Activated T-helper 1 cell treated with anti-CD3 and anti-CD28 coated beads, Interleukin-2, amount 50 U/mL, for 16 hours (primary cell): ENCODE measurements at places on chromosomes 7 and 10.

GRCh38 chr7:48250441-48250951 is 79.2 kb downstream of the ABCA13 start:
- DNase-seq, result no peak

- DNase-seq, result no peak
Measured at GRCh38 chr10:109027534-109028185, 895.7 kb downstream of the XPNPEP1 start.

GRCh38 chr7:100969066-100969615 is at the start of gene MUC12:
TSS of gene MUC12 (plus strand) at chr7:100969565. CDS start at chr7:100969623, 58 bp downstream.
- DNase-seq, result no peak

DNA sequence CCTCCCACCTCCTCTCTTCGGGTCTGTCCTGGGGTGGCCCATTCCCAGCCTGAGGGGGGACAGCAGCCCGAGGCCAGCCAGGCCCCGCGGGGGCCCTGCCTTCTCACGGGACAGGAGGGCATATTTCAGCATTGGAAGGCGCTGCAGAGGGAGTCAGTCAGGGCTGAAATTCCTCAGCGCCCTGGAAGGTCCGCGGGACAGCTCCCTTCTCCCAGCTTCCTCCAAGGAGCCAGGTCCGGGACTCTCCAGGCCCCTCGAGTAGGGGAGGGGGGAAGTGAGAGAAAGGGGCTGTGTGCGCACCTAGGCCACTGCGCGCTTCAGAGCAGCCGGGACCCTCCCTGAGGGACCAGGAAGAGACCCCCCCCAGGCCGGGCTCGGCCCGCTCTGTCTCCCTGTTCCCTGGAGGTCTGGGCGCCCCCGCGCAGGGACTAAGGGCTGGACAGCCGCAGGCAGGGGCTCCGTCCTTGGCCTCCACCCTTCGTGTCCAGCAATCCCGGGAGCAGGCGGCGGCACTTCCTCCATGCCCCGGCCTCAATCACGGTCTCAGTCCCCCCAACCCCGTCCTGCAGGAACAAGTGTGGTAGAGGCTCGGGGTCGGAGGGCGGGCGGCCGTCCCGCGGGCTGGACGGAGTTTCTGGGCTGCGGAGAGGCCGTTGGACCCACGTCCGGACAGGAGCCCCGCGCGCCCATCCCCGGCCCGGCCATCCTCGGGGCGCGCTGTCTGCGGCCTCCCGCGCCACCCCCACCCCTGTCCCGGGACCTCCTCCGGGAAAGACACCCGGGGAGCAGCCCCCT is 6.0 kb upstream of the ELFN1 start:
- no peak for DNase-seq

- no peak for DNase-seq
Measured at GRCh38 chr7:55590517-55591281, 18.4 kb upstream of the VOPP1 start.

- DNase-seq, result no peak
Measured at GRCh38 chr7:28705350-28705749, 252.8 kb downstream of the TRIL start.

GRCh38 chr10:101777619-101778145 is 1.8 kb upstream of the FGF8 start:
- DNase-seq, result no peak

DNA sequence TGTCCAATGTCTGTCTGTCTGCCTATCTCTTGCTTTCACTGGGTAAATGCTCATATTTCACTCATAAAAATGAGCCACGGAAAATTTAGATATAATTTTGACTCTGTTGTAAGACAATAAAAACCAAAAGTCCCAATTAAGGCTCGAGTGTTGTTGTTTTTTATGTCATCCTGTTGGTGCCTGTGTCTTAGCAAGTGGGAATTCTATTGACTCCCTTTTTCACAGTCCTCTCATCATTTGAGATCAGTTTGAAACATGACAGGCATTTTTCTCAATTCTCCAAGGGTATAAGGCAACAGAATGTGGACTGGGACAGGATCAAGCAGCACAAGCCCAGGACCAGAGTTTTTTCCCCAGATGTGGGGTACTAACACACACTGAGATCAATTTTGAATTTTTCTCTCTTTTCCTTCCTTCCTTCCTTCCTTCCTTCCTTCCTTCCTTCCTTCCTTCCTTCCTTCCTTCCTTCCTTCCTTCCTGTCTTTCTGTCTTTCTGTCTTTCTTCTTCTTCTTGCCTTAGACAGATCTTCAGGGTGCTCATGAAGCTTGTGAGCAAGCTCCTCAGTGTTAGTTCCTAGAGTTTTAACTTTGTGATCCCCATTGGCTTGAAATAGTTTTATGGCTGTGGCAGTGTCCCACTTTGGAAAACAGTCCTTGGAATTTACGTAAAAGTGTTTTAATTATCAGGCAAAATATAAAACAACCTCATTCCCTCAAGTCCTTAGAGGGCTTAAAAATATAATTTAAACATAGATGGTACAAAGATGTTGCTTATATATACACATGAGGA is 3.2 kb upstream of the NEUROD6 start:
- DNase-seq, result no peak

GRCh38 chr7:18607025-18607424 is 111.5 kb downstream of the HDAC9 start:
- DNase-seq, result no peak

DNA sequence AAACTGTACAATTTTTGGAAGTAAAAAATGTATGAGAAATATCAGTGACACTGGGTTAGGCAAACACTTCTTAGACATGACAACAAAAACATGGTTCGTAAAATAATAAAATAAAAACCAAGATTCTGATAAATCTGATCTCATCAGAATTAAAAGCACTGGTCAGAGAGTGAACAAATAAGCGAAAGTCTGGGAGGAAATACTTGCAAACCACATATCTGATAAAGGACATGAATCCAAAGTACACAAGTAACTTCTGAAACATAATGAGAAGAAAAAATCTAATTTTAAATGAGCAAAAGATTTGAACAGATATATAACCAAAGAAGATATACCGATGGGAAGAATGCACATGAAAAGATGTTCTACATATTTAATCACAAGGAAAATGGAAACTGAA is 91.5 kb downstream of the RTKN2 start:
- no peak for DNase-seq

DNA sequence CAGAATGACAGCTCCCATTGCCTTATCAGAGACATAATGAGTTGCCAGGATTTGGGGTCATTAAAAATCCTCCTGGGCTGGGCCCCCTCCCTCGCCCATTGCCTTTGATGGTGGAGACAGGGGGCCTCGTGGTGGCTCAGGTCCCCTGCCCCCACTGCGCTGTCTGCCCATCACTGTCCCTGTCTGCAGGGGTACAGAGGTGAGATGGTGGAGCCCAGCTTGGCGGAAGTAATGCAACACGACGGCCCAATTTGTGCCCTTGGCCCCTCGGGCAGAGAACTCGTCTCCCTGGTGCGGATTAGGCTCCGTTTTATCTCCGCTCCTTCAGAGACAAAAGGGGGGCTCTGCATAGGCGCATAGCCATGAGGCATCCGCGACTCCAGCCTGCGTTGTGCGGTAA is 152.4 kb upstream of the UNC5B start:
- DNase-seq, result no peak

- DNase-seq, result no peak
Measured at GRCh38 chr10:34814913-34815184, 247 bp downstream of the PARD3 start.

- DNase-seq, result no peak
Measured at GRCh38 chr7:67206452-67206851, 209.8 kb downstream of the TYW1 start.

DNA sequence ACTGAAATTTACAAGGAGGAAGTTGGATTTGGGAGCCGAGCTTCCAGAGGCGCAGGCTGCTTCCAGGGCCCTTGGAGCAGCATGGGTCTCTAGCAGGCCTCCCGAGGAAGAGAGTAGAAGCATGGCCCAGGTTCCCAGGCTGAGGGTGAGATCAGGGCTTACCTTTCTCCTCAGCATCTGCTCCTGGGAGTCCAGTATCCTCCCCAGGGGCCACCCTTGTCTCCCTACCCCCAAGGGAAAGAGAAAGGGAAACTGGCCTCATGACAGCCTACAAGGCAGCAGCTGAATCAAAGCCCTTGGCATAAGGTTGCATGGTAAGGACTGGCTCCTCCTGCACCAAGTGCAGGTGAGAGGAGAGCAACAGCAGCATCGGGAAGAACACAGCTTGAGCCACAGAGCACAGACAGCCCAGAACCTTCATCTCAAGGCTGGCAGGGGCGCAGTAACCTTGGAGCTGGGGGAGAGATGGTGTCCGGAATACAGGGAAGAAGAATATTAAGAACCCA is 114.5 kb downstream of the MARCHF5 start:
- DNase-seq, result no peak

DNA sequence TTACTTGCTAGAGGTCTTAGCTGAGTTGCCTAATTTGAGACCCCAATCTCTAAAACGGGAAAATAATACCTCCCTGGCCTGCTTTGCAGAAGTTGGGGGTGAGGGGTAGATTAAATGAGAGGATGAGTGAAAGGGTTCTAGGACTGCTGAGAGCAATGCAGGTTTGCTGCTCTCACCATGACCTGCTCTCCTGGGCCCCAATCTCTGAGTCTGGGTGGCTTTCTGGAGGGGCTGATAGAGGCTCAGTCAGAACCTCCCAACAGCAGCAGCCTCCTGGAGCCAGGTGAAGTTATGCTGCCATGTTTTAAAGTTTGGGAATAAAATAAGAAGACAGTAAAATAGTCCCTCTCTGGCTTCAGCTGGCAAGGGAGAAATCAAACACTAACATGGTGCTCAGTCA is 7.3 kb downstream of the UROS start:
- DNase-seq, result no peak

- DNase-seq, result no peak
Measured at GRCh38 chr7:45873355-45873754, 473 bp upstream of the CCDC201 start.

- no peak for DNase-seq
Measured at GRCh38 chr10:89138755-89139490, 68.2 kb downstream of the CH25H start.

DNA sequence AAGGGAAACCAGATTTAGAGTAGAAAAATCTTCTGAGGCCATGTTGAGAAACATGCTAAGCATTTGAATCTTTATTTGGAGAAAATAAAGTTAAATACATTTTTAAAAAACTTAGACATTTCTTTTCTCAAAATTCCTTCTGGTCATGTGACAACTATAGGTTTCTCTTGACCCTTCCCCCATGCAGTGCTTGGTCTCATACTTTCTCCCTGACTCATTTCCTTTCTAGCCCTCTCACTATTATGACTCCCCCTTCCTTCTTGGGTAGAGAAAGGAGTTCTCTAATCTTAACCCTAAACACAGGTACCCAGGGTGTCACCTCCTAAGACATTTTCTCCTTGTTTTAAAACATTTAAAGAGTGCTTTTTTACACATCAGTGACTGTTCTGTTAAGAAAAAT is 179.5 kb upstream of the TMEM106B start:
- no peak for DNase-seq

- no peak for DNase-seq
Measured at GRCh38 chr10:33550811-33551210, 216.3 kb upstream of the NRP1 start.
